ENCODE measurements at places on chromosomes 11 and 22.

GRCh38 chr11:416757-417621 is 2.2 kb upstream of the SIGIRR start:
- DNase-seq = no peak

DNA sequence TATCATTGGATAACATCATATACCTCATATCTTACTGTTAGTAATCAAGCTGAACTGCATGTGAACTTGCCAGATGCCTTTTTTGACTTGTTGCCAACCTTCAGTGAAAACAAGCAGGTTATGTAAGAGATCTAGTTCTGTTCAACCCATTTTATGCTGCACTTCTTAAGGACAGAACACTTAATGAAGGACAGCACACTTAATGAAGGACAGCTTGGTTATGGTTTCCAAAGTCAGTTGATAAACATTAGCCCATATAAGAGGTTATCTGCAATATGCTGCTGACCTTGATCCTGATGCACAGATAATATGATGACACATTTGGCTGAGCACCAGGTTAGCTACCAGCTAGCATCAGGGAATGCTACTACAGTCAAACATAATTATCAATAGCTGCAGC is 358.7 kb upstream of the PDGFD start:
- DNase-seq = peak; percentile 81

- no peak for DNase-seq
These were observed 1246.4 kb downstream of the BRD1 start for GRCh38 chr22:48581205-48581766.

DNA sequence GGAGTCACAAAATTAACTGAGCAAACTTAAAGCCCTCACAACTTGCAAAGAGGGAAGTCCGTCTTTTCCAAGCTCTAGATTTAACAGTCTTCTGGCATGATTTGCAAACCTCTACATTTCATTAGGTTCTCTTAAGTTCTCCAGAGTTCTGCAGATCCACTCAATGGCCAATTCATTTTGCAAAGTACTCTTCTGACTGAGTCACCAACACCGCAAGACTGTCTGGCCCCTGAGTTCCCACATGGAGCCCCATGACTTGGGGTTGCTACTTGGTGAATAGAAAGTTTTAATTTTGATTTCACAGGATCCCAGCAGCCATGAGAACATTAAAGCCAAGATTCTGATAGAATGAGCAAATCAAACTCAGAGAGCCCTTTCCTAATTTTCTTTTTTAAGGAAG is 134.5 kb downstream of the PLEKHA7 start:
- DNase-seq = peak; percentile 59

DNA sequence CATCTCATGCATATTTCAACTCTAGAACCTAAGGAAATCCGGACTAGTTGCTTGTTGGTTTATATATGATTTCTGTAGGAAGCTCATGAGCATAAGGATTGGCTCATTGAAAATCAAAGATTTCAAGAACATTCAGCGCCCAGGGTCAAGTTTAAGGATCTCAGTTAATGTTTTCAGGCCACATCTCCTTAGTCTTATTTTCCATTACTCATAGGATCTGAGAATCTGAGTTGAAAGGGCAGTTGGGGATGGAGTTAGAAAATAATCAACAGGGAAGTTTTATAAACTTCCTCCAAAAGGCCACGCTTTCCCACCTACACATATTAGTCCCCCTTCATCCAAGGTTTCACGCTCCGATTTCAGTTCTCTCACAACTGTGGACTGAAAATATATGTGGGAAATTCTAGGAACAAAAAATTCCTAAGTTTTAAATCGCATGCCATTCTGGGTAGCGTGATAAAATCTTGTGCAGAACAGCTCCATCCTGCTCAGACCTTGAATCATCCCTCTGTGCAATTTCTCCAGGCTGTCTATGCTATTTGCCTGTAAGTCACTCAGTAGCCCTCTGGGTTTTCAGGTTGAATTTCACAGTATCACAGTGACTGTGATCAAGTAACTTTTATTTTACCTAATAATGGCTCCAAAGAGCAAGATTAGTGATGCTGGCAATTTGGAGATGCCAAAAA is 160.2 kb downstream of the KIRREL3 start:
- DNase-seq = peak; percentile 10

All from amniotic epithelial cell (primary cell).